Fibroblast of mammary gland (primary cell): ENCODE measurements at places on chromosomes 7 and 10.

GRCh38 chr7:110988348-110988747 lies 102.6 kb upstream of the LRRN3 start:
- DNase-seq: no peak

GRCh38 chr10:24162206-24162985 lies 46.5 kb upstream of the KIAA1217 start:
- DNase-seq: no peak

DNA sequence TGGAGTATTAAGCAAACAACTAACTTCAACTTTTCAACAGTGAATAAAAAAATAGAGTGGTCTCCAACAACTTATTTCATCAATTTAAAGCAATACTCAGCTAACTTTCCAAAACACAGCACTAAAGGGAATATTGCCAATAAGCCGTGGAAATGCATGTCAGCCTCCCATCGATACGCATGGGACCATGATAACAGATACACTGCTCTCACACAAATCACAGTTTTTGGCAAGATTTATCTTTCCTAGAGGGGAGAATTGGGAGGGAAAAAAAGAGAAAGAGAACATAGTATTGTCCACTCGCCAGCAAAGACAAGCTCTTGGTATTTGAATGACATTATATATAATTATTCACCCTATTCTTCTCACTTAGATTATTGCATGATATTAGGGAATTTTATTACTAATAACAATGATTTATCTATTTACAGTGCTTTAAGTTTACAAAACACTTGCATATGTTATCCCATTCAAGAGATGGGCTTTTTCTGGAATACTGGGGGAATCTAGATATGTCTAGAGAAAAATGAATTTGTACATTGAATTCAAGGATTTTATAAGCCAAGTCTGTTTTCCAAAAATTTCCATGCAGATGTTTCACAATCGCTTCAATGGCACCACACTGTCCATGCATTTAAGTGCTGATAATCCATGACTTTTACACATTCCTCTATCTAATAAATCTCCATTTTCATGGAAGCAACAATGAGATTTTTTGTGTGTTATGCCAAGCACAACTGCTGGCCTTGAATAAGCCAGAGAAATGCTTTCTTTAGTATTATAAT lies 194.0 kb upstream of the MGMT start:
- DNase-seq: no peak

GRCh38 chr7:136677471-136678365 lies 190.7 kb upstream of the CHRM2 start:
- DNase-seq: peak; percentile 30

- peak; percentile 2 for DNase-seq
These were observed 55.5 kb downstream of the CNTNAP2 start for GRCh38 chr7:146172112-146172511.

GRCh38 chr7:127581716-127582115 lies 3.7 kb downstream of the GCC1 start:
- DNase-seq: no peak

DNA sequence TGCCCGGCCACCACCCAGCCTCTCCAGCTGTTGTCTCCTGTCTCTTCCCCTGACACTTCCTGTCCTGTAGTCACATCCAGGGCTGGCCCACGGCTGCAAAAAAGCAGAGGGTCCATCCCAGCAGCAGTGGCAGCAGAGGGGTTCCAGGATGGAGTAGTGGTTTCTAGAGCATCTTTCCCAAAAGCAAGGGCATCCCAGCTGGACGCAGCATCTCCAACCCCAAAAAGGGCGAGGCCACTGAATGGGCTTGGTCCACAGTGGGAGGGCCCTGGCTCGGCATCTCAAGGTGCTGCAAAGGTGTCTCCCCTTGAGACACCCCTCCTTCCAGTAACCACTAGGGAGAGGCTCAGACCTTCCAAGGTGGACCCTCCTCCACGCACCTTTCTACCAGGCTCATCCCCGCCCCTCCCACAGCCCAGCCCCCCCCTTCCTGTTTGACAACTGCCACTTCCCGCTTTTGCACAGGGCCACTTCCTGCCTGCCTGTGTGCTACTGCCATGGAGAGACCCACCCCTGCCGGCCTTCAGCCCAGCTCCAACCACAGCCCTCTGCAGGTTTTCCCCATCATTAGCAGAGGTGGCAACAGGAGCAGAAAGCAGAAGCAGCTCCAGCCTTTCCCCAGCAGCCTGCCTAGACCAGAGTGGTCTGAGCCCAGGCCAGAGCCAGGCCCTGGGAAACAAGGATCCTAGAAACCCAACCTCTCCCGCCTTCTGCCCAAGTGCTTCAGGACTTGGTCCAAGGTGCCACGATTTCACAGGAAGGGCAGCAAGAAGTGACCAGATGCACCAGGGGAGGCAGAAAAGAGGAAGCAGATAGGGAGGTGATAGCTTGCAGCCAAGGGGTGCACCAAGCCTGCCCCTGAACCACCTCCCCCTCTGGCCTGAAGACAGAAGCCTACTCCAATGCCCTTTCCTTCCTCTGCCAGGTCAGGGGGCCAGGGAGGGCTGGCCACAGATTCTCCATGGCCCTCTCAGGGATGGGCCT lies 8.6 kb downstream of the CAMK2G start:
- DNase-seq: no peak
